ENCODE measurements at places on chromosomes 11 and 22. TPM values are rescaled to one million over a fixed set of nuclear protein-coding genes. Genes with fewer than 3 reads are reported as not detected.

Gene PRG3
- 0.99 TPM for polyA plus RNA-seq

Gene LRRN4CL
- polyA plus RNA-seq: 1.1 TPM

DNA sequence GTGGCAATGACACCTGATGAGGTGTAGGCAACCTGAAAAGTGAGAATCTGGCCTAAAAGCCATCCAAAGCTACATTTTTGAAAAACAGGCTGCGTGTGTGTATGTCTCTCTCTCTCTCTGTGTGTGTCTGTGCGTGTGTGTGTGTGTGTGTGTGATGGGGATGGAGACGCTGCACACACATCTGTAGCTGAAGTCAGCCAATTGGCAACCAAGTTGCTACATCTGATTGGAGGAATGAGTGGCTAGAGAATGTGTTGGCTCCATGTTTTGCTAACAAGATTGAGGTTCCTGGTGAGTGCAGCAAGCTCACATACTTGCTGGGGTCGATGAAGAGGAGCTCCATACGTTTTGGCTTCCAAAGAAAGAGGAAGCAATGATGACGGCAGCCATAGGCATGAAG, 311.4 kb upstream of the NCAM1 start:
- DNase-seq: no peak

DNA sequence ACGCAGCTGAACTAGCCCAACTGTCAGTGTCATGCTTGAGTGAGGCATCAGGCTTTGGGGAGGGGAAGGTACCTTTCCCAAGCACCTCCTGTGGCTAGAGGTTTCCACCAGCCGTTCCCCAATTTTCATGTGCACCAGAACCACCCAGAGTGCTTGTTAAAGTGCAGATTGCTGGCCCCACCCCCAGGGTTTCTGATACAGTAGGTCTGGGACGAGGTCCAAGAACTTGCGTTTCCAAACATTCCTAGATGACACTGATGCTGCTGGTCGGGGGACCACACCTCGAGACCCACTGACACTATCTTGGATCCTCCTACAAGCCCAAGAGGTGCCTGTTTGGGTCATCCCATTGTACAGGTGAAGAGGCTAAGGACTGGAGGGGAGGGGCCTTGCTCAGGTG, 59.8 kb downstream of the PDE2A start:
- DNase-seq: no peak

Gene EFCAB6
- polyA plus RNA-seq: 5.1 TPM

DNA sequence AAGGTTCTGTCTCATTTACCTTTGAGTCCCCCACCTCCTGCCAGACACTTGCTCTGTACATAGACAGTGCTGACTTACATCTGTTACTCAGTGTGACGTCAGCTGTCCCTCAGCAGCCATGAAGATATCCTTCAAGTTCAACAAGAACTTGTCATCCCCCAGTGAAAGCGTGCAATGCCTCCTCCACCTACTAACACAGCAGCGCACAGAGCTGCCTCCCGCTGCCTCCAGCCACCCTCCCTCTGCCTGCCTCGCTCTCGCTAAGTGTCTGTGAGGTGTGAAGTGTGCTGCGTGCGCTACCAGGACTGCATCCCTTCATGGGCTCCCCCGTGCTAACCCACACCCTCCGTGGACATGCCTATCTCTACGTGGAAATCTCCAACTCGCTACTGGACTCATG, 621.4 kb downstream of the BRD1 start:
- no peak for DNase-seq

Gene GLYATL2
- 2.3 TPM for polyA plus RNA-seq

GRCh38 chr11:71948314-71949027, 19.6 kb downstream of the RNF121 start:
- peak; percentile 39 for DNase-seq

GRCh38 chr11:85912414-85912813, 57.2 kb downstream of the CCDC83 start:
- no peak for DNase-seq

DNA sequence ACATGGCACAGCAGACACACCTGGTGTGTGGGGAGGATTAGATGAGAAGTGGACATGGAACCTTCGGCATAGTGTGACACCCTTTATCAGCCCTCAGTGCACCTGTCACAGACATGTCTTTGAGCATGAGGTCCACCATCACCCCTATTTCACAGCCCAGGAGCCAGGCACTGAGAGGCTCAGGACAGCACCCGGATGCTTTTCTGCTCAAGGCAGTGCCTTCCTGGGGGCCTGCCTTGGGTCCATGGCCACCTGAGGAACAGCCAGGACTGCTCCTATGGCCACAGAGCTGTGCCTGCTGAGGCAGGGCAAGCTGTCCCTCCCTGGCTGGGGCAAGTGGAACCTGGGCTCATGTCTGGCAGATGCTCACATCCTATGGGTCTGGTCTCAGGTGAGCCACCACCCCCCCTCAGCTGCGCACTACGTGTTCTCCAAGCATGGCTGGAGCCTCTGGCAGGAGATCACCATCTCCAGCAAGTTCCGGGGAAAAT, 75.8 kb downstream of the MORC2 start:
- DNase-seq: no peak

Gene OR5B21
- polyA plus RNA-seq: not detected

DNA sequence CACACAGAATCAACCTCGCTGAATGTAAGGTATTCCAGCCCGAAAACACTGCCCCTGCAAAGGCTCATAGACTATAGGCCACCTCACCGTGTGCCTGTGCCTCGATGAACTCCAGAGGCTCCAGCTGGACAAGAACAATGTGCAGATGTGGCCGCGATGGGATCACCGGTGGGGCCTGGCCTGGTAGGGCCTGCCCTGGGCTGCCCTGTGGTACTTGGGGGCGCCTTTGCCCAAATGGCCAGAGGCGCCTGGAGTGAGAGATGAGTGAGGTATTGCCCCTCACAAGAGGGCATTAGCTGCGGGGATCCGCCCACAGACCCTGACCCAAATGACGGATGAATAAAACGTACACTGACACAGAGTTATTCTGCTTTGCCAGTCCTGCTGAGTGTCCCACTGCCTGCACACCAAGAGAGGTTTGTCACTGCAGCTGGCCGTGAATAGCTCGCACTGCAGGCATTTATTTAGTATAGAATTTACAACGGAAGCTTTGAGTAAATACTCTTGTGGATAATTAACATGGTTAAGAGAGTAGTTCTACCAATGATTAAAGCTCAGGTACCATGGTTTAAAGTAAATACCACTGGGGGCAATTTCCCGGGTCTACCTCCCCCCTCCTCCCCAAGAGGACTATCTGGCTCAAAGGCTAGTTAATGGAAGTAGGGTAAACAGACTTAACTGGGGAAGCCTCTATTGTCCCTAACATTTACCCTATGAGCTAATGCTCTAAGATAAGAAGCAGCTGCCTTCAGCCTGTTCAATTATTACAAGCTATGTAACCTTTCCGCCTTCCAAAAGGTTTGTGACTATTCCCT, 101.1 kb upstream of the IGLL5 start:
- DNase-seq: no peak

GRCh38 chr11:68137833-68138232, 16.6 kb upstream of the CHKA start:
- DNase-seq: no peak

DNA sequence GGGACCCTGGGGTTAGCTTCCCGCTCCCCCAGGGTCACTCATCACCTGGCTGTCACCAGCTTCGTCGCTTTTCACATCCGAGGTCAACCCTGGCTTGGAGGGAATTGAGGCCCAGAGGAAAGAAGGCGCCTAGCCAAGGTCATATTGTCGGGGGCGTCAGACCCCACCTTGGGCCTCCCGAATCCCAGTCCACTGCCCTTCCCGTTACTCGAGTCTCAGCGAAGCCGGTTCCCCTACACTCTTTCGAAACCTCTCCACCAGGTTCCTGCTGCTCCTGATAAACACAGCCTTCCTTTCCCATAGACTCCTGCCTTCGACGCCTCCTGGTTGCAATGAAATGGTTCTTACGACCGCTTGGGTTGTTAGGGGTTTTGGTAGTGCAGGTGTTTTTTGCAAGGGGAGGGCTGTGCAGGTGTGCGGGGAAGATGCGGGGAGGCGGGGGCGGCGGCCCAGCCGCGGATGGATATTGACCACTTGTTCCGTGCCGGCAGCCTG, 642 bp downstream of the NAA40 start:
- no peak for DNase-seq

DNA sequence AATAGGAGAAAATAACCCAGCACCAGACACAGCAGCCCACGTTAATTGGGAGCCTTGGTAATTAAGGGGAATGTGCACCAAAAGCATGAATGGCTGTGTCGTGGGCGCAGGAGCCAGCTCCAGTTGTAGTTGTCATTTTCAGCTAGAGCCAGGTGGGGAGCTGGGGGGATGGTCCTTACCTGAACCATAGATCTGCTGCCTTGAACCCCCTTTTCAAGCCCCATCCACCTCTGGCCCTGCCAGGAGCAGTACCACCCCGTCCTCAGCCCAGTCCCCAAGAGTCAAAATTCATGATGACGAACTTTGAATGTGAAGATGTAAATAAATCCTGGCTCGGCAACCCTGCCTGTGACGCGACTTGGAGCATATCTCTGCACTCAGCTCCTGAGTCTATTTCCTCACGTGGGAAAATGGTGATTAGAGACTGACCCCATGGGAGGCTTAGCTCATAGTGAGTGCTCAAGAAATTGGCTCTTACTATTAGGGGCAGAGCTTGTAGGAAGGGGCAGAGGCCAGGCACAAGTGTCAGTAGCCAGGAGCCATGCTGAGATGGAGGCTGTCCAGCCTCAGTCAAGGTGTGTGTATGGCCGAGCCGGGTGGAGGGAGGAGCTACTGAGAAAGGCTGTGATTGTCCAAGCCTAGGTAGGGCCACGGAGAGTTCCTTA, 794 bp upstream of the FXYD6 start:
- DNase-seq: no peak

Gene APOBEC3H
- not detected for polyA plus RNA-seq

Gene CLNS1A
- 202 TPM for polyA plus RNA-seq

- DNase-seq: no peak
Observed at GRCh38 chr11:76335842-76336241, 45.1 kb downstream of the THAP12 start.

GRCh38 chr11:35065566-35065965, 73.4 kb upstream of the CD44 start:
- DNase-seq: no peak

Gene SAA1
- polyA plus RNA-seq: not detected

All from left renal cortex interstitium (tissue), 4 donors.